Keratinocyte (primary cell): ENCODE measurements at places on chromosomes 3 and 15. TPM values are rescaled to one million over a fixed set of nuclear protein-coding genes. Genes with fewer than 3 reads are reported as not detected.

DNA sequence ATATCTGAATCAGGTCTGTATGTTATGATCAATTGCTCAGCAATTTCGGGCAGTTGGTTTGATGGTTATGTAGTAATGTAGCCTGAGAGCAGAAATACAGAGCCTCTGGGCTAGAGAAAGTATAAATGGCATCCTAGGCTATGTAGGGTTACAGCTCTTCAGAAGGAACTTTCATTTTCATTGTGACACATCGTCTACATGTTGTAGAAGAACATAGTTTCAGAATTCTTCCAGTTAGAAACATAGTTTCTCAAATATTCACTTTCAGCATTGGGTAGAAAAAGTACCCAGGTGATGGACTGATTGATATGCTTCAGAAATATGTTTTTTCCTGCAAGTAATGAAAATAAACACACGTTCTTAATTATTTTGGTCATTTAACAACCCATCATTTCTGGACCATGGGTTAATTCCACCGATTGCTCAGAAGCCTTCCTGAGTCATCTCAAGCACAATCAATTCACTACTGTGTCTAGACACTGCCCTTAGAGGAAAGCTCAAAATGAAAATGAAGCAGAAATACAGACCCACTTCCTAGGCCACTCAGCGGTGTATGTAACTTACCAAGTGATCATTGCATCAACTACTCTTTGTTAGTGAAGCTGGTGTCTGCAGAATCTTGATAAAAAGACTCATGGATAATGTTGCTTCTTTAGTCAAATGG, 88.8 kb upstream of the TSEN2 start:
- no peak for DNase-seq

DNA sequence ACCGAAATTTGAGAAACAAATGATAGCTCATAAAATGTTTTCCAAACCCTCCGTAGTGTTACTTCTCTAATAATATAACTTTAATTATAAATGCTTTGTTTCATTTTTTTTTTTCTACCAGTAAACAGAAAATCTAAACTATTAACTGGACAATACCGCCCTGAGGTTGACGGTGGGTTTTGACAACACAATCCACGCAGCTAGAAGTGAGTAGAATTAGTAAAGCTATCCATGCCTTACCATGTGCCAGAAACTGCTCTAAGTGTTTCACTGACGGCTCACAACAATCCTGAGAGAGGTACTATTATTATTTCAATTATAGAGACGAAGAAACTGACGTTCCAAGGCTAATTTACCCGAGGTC, 410 bp downstream of the NDUFAF1 start:
- no peak for DNase-seq

- no peak for DNase-seq
Measured at GRCh38 chr3:117873249-117873600, 1161.4 kb downstream of the IGSF11 start.

DNA sequence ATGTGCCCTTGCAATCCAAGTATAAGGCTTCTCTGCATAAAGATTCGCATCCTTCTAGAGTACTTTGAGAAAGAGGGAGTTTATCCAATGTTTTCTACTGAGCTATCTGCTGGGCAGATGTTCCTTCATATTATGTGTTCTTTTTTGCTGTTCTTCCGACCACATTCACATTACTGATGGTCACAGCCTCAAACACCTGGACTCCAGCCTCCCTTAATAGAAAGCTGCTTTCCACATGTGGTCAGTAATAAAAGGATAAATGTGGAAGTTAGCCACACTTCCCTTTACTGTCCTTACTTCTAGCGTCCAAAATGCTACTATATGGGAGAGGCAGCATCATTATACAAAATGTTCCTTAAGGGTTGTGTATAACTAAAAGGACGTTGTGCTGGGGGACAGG, 116.9 kb downstream of the CD47 start:
- DNase-seq, result no peak

GRCh38 chr3:148240351-148240750, 457.4 kb upstream of the AGTR1 start:
- DNase-seq, result no peak

GRCh38 chr15:90286678-90287077, 21.2 kb downstream of the NGRN start:
- no peak for DNase-seq

GRCh38 chr3:15647611-15648167, 46.1 kb downstream of the BTD start:
- DNase-seq, result no peak

The DGKG gene
- polyA plus RNA-seq, result 0.04 to 0.52 TPM (median 0.22 TPM) in 3 replicates

DNA sequence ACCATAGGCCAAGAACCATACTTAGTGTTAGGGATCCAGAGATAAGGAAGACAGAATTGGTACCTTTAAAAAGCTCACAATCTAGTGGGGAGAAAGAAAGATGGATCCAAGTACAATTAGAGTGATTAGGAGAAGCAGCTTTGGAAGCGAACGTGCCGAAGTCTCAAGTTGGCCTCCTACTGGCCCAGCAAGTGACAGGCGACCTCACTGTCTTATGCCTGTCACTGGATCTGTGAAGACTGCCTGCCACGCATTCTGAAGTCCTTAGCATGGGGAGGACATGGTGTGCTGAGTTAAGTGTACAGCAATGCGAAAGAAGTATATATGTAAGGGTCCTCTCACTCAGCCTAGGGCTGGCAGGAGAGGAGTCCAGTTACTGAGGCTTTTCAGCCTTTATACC, 141.0 kb downstream of the GABRB3 start:
- DNase-seq, result no peak

The PPP1R14D gene
- polyA plus RNA-seq, result not detected in 3 replicates

The HEMK1 gene
- 12.9 to 19.5 TPM (median 13.0 TPM) in 3 replicates for polyA plus RNA-seq

The SERINC4 gene
- 0.05 to 0.14 TPM in 2 of 3 replicates, not detected in the other for polyA plus RNA-seq

- DNase-seq, result no peak
Measured at GRCh38 chr3:14680716-14681115, 5.8 kb downstream of the C3orf20 start.

The SMCO1 gene
- polyA plus RNA-seq, result not detected in 3 replicates

The TMCO5A gene
- polyA plus RNA-seq, result not detected in 3 replicates

DNA sequence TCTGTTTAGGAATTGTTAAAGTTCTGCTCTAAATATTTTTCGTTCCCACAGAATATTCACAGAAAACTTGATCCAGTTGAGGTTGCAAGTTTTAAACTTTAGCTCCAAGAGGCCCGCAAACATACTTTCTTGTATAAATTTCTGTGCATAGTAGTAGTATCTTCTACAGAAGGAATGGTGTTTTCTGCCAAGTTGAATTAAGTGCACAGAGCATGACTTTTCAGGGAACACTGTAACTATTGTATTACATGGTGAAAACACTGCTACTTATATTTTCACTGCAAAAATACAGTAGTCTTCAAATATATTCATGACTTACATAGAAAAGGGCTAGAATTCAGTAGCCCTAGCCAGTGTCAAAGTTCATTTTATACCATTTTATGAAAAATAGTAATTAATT, 67.0 kb downstream of the SUCNR1 start:
- DNase-seq, result no peak

- DNase-seq, result no peak
Measured at GRCh38 chr15:40593165-40593564, 884 bp upstream of the KNL1 start.

DNA sequence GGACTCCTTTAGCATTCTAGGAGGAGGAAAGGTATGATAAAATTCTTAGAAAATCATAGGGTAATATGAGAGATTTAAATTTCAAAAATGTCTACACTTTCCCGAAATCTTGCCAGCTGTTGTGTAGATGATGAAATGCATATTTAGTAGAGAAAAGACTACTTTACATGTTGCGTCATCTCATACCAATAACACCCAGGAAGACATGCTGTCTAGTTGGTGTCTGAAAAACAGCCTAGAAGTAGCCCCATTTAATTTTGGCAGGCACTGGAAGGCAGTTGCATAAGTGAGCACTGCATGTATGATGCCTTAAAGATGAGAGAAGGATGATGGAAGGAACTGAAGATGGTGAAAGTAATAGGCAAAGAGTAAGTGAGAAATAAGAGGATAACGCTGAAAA, 310.5 kb upstream of the TPM1 start:
- DNase-seq, result no peak

The UQCC5 gene
- 20.0 to 28.0 TPM (median 26.0 TPM) in 3 replicates for polyA plus RNA-seq

The RASGRF1 gene
- polyA plus RNA-seq, result 0.03 to 0.23 TPM (median 0.08 TPM) in 3 replicates

DNA sequence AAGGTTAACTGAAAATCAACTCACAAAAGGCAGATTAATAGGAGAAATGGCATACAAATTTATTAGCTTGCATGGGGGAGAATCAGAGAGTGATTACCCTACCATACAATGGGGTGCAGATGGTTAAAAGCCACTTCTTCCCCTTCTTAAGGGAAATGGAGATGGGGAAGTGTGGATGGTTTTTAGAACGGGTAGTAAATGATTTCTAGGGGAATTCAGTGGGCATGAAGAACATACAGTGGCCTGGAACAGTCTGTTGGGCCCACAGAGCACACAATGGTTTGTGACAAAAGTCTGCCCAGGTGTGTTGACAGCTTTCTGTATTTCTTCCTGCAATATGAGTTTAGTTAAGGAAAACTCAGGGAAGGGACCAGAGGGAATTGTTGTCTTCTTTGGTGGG, 61.0 kb downstream of the C3orf80 start:
- no peak for DNase-seq

The ALCAM gene
- 49.9 to 71.3 TPM (median 67.6 TPM) in 3 replicates for polyA plus RNA-seq

DNA sequence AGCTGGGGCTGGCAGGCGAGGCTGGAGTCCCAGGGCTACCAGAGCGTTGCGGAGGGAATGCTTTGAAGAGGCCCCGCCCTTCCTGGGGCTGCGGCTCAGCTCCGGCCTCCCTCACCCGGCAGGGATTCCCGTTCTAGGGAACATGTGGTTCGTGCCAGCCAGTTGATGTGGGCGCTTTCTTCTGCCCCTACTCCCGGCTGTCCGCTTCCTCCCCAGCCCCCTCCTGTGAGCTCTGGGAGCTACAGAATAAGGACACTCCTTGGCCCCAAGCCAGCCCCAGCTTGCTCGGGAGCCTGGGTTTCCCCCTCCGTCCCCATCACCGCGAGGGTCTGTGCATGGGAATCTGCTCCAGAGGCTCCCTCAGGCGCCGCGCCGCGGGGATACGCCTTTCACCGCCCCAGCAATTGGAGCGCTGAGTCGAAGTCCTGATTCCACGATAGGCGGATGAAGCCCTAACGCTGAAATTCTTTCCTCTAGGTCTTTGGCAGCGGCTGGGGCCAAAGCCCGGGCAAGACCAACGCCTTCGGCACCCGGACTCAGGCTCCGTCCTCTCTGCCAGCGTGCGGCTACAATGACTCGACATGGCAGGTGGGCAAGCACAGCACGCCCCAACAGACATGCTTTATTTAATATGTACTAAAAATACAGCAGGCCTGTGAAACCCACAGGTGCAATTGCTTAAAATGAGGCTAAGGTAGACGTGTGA, 69.5 kb downstream of the KLF15 start:
- no peak for DNase-seq

GRCh38 chr3:39349080-39349479, 19.6 kb downstream of the CCR8 start:
- DNase-seq, result no peak
